ENCODE measurements at places on chromosomes 4 and X.

- no peak for DNase-seq
Observed at GRCh38 chr4:184958923-184959210, 59.4 kb upstream of the HELT start.

DNA sequence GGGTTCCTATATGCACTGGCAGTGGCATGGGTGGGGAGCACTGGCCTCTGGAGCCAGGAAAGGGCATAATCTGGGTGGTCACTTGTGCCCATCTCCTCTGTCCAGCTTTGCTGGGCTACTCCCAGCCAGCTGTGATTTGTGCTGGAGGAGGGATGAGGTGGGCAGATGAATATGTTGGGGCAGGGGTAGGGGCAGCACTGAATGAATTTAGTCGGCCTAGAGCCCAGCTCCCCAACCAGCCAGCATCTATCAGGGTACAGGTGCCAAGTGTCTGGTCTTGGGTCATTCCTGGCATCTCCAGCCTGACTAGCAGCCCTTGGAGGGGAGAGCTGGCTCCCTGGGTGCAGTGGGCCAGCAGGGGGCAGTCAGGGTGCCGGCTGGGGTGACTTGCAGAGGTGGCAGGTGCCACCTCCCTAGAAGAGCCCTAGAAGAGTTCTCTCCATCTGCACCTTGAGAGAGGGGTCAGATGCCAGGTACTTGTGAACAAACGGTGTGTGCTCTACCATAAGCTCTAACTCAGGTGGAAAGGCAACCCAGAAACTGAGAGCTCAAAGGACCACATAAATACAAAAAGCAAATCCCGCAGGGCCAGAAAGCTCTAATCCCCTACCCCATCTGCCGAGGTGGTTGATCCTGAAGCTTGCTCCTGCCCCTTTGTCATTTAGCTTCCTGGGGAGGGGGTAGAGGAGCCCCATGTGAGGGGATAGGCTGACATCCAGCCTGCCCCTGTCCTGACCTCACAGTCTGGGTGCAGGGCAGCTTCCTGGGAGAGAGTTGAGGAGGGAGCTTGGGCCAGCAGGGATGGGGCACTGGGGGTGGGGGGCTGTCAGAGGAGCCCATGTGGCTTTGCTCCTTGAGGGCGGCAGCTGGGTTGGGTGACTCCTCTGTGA lies 2.2 kb downstream of the SORCS2 start:
- DNase-seq: no peak

DNA sequence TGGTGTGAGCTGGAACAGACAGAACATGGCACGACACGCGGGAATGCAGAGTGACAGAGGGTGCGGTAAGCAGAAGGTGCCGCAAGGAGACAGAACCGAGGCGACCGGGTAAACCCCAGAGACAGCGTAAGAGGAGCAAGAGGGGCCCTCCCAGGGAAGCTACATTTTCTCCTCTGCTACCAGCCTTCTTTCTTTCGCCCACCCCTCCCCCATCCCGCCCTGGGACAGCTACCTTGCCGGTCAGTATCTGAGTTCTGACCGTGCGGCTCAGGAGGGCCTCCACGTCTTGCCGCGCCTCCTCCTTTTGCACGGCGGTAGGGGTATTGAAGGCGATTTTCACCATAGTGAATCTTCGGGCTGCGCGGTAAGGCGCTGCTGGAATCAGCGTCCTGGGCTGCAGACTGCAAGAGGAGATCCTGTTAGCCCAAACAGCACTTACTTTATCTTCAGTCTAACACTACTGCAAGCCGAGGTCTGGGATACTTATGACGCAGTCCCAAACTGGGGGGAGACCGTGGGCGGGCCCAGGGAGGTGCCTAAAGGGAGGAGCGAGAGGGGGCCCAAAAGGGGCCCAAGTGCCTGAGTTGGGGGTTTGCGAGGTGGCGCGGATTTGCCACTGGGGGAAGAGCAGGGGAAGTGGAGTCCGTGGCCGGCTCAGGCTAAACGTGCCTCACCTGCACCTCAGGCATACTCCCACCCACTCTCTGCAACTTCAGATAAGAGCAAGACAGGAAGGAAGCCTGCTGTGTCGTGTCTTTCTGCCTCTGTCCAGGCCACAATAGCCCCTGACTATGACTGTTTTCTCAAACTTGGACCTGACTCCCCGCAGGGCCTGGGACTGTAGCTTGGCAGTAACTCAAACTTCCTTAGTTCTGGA lies at the start of gene ITM2A:
TSS of gene ITM2A (minus strand) at position 462 of the 877 bp plus-strand sequence. CDS start at position 343, 119 bp downstream.
- peak; percentile 28 for DNase-seq

GRCh38 chrX:100379388-100379986 lies 30.6 kb downstream of the PCDH19 start:
- no peak for DNase-seq

DNA sequence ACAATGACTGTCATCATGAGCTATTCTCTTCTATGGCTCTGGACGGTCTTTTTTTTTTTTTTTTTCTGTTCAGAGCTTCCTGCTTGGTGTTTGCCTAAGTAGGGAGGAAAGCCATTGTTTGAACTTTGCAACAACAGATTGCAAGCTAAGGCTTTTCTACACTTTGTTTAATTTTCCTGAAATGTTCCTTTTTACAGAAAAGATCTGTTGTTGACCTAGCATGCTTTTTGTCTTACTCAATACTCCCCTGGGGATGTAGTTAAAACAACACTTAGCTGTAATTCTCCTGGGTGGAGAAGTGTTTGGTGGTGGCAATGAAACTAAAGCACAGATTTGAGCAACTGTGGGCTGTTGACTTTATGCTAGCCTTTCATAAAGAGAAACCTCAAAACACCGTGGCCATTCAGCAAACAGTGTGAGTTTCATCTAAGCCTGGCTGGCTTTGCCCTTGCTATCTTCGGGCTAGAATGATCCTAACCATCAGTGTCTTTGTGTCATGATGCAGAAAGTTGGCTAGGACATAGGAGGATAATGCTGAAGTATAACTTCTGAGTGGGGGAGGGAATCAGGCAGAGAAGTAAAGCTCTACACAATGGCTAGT lies 110.5 kb downstream of the ANXA3 start:
- no peak for DNase-seq

Data from activated CD4-positive, alpha-beta T cell treated with anti-CD3 and anti-CD28 coated beads, Interleukin-2, amount 50 U/mL, for 24 hours (primary cell).